Activated naive CD8-positive, alpha-beta T cell treated with anti-CD3 and anti-CD28 coated beads for 36 hours (primary cell): ENCODE measurements at places on chromosomes 3 and 15. TPM values are rescaled to one million over a fixed set of nuclear protein-coding genes. Genes with fewer than 3 reads are reported as not detected.

Gene SLC28A2
- not detected for total RNA-seq

Gene SLC51A
- not detected for total RNA-seq

GRCh38 chr15:27928386-27928785 is 170.7 kb downstream of the OCA2 start:
- H3K36me3 ChIP-seq: no peaks in the 10 kb centered on the region
- no peak overlapping the region for H3K4me3 ChIP-seq
- H3K27me3 ChIP-seq: peaks cover 4% of the 10 kb centered on the region
- H3K4me1 ChIP-seq: no peaks in the 10 kb centered on the region

- DNase-seq: no peak
- peaks cover 8% of the 10 kb centered on the region for H3K36me3 ChIP-seq
- H3K27me3 ChIP-seq: no peaks in the 10 kb centered on the region
- no peak overlapping the region for H3K27ac ChIP-seq
- no peak overlapping the region for H3K4me3 ChIP-seq
Observed at GRCh38 chr3:193711166-193711485, 118.1 kb downstream of the OPA1 start.

DNA sequence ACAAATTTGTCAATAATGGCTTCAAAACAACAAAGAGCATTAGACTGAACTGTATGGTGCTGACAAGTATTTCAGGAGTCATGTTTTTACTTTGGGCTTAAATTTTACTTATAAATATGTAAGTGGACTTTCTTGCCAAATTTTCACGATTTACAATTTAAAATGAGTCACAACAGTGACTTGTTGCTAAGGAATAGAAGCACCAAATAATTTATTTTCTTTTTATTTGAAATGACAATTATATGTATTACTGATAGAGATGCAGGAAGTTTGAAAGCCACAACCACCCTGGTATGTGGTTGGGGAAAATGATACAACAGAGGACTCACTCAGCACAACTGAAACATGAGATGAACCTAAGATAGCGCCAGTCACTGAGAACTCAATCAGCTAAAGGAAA is 90.3 kb downstream of the FMN1 start:
- no peaks in the 10 kb centered on the region for H3K36me3 ChIP-seq
- no peaks in the 10 kb centered on the region for H3K27me3 ChIP-seq
- H3K4me1 ChIP-seq: peaks cover 4% of the 10 kb centered on the region
- DNase-seq: peak; percentile 7

DNA sequence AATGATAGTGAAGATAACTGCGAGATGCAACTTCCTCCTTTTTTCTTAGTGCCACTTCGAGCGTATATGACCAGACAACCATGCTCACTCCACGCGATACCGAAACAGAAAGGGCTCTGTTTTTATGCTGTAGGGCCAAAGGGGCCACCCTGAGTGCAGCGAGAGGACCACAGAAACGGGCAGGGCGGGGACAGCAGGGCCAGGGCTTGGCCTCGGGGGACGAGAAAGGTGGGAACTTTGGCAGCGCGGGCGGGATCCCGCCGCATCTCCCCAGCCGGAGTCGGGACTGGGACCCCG is 483 bp downstream of the VPS13C start:
- peak overlapping the region; percentile 87 for H3K27ac ChIP-seq
- H3K4me3 ChIP-seq: peak overlapping the region; percentile 88
- DNase-seq: peak; percentile 71
- H3K36me3 ChIP-seq: peaks cover 7% of the 10 kb centered on the region
- H3K4me1 ChIP-seq: peaks cover 37% of the 10 kb centered on the region
- no peaks in the 10 kb centered on the region for H3K27me3 ChIP-seq
